ENCODE measurements at places on chromosomes 13 and 19.

DNA sequence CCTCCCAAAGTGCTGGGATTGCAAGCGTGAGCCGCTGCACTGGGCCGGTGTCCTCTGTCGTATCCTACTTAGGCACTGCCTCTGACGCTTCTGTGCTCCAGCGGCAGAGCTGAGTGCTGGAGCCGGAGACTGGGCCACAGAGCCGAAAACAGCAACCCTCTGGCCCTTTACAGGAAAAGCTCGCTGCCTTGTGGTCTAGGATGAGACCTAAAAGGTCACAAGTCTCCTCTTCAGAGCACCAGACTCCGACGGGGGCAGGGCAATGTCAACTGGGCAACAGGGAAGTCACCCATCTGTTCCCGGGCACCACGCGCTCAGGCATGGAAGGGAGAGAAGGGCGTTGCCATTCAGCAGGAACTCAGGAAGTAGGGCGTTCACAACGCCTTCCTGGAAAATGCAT, 91.7 kb downstream of the GADD45B start:
- DNase-seq, result no peak

DNA sequence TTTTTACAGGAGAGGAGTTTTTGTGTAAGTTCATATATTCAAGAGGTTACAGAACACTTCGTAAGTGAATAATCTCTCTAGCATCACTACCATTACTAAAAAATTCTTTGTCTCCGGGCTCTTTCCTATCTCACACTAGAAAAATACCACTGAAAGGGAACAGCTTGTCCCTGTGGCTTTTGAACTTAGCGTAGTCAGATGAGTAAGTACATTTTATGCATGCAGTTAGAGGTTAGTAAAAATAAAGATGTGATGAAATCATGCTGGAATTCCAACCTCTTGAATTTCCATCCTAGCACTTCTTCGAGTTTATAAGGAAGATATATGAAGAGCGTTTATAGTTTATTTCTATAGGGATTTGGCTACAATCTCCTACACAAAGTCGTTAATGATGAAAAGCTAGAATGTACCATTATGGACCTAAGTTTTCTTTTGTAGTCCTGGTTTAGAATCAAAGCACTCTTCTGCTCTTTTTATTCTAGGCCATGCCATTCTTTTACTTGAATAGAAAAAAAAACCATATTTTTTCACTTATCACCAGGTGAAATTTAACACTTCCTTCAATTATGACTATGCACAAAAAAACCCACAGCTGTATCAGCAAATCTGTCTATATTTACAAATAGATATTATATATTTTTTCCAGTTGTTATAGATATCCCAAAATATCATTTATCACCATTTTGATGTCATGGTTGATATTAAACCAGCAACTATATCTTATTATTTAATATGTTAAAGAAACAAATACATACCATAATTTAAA, 139.9 kb upstream of the PCDH9 start:
- no peak for DNase-seq

DNA sequence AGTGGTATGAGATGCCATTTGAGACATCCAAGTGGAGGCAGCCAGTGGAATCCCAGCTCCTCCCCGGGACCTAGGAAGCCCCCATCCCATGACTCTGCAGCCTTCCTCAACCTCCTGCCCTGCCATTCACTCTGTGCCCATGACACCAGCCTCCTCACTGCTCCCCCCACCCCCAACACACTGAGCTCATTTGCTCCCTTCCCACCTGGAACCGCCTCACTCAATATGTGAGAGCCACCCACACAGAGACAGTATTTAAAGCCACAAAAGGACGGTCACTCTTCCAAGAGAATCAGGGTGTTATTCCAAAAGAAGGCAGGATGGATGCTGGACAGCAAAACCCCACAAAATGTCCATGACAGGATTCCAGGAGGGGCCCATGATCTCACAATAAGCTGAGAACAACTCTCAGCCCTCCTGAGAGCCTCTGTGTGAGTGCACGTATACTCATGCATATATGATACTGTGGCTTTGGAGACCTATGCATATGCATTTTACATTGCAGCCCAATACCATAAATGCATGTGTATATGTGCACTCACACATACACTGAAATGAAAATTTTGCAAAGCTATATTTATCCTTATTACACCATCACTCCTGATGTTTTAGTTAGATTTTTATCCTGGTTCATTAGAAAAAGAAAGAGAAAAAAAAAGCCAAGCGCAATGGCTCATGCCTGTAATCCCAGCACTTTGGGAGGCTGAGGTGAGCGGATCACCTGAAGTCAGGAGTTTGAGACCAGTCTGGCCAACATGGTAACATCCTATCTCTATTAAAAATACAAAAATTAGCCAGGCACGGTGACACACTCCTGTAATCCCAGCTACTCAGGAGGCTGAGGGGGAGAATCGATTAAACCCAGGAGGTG, 10.8 kb upstream of the RANBP3 start:
- peak; percentile 64 for DNase-seq

GRCh38 chr13:114053026-114053425, 79.2 kb upstream of the C13orf46 start:
- DNase-seq, result no peak

DNA sequence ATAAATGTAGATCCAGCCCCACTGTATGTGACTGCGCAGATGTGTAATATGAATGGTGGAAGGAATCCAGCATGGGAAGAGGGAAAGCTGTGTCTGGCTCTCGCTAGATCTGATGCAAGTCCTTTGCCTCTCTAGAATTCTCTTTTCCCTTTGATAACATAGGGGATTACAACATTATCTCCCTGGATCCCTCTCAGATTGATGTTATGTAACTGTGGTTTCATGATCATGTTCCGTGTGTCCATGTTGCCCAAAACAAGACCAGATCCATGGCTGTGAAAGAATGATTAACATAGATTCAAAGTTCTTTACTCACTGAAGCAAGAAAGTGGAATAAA, 184.0 kb upstream of the UBL3 start:
- DNase-seq, result no peak

DNA sequence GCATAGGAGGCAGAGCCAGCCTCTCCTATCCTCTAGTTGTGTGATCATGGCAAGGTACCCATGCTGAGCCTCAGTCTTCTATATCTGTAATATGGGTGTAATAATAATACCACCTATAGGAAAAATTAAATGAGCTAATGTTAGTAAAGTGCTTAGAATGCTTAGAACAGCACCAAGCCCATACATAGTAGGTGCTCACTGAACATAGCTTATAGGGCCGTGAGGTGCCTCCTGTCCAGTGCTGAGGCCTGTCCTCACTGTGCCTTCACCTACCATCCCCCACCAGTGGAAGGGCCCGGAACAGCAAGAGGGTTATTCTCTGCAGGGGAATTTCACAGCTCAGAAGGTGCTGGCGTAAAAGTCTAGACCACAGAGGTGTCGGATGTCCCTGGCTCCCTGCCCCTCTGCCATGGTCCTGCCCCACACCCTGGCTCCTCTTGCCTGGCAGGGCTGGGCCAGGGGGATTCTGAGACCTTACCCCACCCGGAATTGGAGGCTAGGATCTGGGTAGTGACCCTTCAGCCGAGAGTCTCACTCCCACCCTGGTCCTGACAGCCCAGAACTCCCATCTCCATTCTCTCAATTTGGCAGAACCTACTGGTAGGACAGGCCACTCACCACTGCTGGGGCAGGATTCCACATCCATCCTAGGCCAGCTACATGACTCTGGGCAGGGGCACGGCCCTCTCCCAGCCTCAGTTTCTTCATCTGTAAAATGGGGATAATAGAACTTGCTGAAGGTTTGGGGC, 2.2 kb upstream of the SCN1B start:
- no peak for DNase-seq

- no peak for DNase-seq
These were observed 10.4 kb downstream of the LMNB2 start for GRCh38 chr19:2446381-2446780.

GRCh38 chr13:48400850-48401291, 12.0 kb downstream of the LPAR6 start:
- no peak for DNase-seq

GRCh38 chr19:3272952-3273351, 48.5 kb downstream of the CELF5 start:
- DNase-seq, result no peak

DNA sequence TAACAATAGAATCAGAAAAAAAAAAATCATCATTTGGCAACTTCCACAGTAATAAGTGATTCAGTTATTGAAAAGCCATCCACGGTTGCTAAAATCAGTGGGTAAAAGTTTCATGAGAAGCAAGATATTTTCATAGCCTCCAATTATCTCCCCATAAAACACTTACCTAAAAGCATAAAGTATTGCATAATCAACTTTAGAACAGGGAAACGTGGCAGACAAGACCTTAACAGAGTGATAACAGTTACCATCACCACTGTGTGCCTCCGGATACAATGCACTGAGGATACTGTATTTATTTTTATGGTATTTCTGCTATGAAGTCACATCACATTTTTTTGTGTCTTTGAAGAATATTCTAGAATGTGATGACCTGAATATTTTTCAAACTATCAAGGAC, 37.0 kb downstream of the ABCC4 start:
- DNase-seq, result no peak

DNA sequence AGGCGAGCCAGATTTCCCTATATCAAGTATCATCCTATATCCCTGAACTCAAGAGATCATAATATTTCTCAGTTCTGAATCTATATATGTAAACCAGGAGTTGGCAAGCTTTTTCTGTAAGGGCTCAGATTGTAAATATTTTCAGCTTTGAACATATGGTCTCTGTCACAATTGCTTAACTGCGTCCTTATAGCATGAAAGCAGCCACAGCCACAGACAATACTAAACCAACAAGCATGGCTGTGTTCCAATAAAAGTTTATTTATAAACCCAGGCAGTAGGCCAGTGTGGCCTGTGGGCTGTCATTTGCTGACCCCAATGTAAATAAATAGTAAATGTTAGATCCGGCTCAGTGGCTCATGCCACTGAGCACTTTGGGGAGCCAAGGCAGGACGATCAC, 12.2 kb upstream of the MYH14 start:
- no peak for DNase-seq

DNA sequence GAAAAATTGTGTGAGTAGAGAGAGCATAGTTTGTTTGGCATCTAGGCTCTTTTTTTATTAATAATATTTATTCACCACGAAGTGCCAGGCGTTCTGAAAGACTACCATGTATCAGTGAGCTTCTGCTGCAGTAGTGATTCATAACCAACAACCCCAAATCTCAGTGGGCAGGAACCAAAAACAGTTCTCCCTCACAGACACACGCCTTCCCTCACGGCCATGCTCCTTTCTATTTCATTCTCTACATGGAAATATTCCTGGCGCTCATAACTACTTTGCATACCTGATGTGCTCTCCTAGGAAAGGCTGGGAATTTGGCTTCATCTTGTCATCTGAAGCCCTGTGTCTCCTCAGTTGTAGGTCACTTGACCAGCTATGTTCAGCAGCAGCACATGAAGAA, 26.6 kb upstream of the AMER2 start:
- DNase-seq, result peak; percentile 87

- no peak for DNase-seq
These were observed 30.1 kb upstream of the CCDC124 start for GRCh38 chr19:17902701-17903100.

DNA sequence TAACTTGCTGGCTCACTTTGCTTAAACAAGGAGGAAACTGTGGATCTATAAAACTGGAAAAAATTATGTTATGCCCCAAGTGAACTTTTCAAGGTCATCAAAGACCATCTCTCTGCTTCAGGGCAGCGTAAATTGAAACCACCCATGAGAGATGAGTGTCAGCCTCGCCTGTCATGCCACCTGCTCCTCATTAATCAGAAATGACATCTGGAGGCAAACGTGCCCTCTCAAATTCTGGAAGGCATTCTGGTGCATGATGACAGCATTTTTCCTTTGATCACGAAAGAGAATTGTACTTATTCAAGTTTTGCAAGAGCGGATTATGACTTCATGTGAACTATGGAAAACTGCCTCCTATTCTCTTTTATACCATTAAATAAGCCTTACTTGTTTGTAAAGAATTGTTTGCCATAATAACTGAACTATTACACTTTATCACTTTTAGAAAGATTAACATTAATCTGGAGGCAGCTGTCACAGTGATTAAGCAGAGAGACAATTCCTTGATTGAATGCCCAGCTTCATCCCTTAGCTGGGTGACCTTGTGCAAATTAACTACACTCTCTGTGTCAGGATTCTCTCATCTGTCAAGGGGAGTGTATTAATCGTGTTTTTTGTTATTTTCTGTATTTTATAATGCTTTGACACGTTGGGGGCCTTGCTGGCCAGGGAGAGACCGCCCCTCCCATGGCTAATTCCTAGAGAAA, 17.0 kb upstream of the SACS start:
- peak; percentile 36 for DNase-seq

- DNase-seq, result no peak
These were observed 28.5 kb downstream of the VAV1 start for GRCh38 chr19:6800991-6801484.

GRCh38 chr13:38570706-38571105, 116.2 kb upstream of the FREM2 start:
- DNase-seq, result no peak

GRCh38 chr13:73421310-73421912, 362.6 kb downstream of the KLF5 start:
- DNase-seq, result no peak

Data from NCI-H526 (cell line).